Activated T-helper 9 cell treated with anti-CD3 and anti-CD28 coated beads, Interleukin-2, amount 50 U/mL, for 16 hours (primary cell): ENCODE measurements at places on chromosomes 6 and 20.

DNA sequence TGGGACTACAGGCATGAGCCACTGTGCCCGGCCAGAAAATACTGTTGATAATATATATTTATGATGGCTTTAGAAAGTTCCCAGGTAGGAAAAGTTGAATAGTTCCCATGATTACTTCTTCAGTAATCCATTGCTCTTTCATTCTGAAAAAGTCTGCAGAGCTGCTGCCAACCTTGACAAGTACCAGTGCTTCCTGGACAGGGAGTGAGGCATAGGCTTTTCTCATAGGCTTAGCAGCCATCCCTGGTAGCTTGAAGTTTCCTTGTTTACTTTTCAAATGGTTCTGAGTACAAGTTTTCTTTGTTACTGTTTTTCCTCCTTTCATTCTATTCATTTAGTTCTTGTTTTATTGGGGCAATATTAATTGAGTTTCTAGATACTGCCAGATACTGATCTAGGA is 7.8 kb downstream of the RWDD1 start:
- DNase-seq: no peak

DNA sequence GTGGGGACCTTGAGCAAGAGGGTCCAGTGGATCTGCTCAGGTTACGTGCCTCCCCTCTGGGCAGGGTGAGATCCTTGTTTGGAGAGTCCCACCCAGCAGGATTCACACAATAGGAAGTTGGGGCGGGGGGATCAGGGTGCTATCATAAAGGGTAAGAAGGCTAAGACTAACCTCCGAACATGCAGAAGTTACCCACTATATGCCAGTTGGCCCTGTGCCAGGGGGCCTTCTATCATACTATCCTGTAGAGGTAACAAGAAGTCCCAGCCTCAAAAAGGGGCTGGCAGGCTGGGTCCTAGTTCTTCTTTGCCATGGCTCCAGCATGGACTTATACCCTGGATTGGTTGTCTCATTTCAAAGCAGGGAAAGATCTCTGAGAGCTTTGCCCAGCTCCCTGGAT is 94.1 kb downstream of the CDH26 start:
- no peak for DNase-seq

DNA sequence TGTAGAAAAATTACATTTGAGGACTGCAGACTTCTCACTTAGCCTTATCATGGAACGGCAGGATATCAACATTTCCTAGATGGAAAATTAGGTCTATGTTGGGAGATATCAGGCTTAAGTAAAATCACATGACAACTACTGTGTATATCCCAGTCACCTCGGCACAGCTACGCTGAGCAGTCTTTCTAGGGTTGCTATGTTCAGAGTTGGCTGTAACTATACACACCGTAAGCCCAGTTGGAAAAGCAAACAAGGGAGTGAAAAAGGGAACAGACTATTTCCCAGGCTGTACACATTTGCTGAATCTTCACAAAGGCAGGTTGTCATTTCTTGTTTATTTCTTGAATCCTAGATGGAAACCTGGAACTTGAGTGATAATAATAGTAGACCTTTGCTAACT is 80.7 kb upstream of the PTPRK start:
- DNase-seq: no peak

GRCh38 chr20:3894796-3895195 is 5.6 kb downstream of the PANK2 start:
- DNase-seq: no peak

GRCh38 chr6:41687501-41688175 is 47.8 kb downstream of the TFEB start:
- no peak for DNase-seq

- no peak for DNase-seq
These were observed 61.0 kb downstream of the MTFR2 start for GRCh38 chr6:136189104-136189503.

DNA sequence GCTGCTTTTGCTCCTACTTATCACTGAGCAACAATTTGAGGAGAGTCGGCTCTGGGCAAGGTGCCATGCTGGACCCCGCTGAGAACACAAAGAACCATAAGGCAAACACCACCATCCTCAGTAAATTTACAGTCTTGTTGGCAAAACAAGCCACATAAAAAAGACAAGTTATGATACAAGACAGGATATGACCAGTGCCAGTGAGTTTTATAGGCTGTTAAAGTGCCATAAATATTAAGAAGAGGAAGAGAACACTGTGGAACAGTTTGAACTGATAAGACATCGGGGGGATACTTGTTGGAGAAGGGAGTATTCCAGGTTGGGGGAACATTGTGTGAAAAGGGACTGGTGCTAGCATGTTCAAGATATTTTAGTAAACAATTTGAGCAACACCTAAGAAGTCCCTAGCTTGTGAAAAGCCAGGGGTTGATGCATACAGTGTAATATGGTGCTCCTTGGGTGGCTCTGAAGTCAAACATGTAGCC is 25.3 kb upstream of the RIPOR2 start:
- no peak for DNase-seq

GRCh38 chr6:115947966-115948541 is 112.6 kb downstream of the FRK start:
- DNase-seq: no peak

GRCh38 chr20:48523191-48523995 is 304.4 kb downstream of the PREX1 start:
- DNase-seq: no peak

DNA sequence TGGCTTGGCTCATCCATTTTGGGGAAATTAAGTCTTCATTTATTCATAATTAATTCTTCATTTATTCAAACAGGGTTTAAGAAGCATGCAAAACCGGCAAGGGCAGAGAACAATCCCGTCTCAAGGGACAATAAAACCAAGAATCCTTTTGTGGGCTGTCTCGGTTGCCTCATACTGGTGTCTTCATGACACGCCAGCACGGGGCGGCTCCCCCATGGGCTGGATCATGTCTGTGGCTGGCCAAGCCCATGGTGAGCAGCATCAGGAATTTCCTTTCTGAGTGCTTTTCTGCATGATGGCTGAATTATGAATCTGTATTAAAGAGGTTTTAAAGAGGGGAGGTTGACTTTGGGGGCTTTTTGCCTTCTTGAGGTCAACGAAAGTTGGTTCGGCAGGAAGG is 38.3 kb upstream of the DUSP22 start:
- no peak for DNase-seq

DNA sequence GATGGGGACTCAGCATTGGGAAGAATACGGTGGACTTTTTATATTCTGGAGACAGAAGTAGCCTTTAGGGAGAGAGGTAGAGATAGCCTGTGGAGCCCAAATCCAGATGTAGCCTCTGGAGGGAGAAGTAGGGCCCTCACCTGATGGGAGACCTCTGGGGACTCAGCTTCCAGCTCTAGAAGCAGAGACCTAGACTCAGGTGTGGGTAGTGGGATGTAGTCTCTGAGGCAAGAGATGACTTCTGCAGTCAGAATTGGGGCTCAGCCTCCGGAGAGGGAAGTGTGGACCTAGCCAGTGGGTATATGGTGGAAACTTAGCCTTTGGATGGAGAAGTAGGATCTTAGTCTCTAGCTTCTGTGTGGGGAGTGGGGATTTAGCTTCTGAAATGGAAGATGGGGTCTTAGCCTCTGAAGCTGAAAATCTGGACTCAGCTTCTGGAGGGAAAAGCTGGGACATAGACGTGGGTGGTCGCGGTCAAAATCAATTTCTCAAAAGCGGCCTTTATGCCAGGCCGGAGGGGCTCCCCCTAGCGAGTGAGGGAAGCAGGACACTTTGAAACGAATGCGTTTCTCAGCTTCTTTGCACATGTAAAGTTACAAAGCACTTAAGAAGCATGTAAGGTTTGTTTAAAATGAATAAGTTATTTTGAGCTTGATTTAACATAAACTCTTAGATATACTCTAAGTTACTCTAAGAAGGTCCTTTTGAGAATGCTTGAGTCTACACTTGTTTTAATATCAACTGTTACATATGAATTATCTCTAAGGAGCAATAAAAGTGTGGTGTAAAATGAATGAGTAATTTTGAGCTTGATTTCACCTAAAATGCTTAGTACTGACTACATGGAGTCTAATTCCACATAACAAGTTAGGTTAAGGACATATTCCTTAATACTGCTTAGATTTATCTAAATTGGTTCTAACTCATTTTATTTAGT is 12.9 kb upstream of the ZNF343 start:
- peak; percentile 28 for DNase-seq

DNA sequence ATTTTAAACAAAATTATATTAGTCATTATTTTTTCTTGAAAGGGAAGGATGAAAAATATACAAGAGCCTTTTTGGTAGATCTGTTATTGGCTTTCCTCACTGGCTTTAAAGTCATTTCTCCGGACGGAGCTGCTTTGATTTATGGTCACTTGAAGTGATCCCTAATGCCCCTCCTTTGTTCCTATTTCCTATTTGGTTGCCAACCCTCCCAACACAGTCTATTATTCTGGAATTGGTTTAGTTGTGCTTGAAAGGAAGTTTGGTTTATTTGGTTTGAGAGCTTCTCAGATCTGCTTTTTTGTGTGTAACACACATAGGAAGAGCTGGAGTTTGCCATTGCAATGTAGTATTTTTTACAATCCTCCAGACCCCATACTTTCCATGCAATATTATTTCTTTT is 347.9 kb downstream of the RFPL4B start:
- no peak for DNase-seq

DNA sequence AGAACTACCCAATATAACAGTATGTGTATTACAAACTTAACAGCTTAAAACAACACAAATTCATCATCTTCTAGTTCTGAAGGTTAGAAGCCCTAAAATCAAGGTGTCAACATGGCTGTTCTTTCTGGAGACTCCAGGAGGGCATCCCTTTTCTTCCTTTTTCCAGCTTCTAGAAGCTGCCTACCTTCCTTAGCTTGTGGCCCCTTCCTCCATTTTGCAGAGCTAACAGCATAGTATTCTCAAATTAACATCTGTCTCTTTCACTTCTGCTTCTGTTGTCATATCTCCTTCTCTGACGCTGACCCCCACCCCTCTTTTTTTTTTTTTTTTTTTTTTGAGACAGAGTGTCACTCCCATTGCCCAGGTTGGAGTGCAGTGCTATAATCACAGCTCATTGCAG is 52.8 kb upstream of the AKIRIN2 start:
- DNase-seq: no peak

DNA sequence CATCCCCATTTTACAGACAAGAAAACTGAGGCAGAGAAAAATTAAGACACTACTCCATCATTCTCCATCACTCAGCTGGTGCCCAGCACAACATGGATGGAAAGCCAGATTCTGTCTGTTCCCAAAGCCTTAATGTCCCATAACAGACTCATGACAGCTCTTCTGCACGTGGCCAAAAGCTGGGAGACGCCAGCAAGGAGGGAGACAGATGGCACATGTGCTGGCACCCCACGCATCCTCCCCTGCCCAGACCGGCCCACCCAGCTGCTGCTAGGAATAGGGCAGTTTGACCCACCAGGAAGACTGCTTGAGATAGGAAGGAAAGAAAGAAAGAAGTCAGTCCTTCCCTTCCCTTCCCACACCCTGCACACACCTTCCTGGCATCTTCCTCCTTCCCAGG is 96.3 kb downstream of the PREX1 start:
- DNase-seq: no peak

DNA sequence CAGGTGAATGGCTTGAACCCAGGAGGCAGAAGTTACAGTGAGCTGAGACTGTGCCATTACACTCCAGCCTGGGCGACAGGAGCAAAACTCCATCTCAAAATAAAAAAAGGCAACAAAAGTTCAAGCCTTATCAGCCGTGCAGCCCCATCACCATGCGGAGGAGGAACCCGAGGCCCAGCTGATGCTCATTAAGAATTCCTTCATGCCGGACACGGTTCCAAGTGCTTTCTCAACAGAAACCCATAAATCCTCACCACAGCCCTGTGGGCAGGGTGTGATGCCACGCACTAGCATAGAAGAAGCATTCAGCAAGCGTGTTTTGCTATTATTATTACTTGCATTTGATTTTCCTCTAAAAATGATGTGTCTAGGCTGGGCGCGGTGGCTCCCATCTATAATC is 56.3 kb downstream of the PREX1 start:
- DNase-seq: no peak

DNA sequence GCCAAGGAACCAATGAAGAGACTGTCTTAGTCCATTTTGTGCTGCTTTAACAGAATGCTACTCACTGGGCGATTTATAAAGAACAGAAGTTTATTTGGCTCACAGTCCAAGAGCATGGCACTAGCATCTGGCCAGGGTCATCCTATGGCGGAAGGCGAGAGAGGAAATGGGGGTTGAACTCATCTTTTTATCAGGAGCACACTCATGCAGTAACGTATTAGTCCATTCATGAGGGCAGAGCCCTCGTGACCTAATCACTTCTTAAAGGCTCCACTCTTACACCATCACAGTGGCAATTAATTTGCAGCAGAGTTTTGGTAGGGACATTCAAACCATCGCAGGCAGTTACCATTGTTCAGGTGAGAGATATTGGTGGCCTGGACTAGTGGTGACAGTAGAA is 8.5 kb downstream of the ARFGEF2 start:
- no peak for DNase-seq

- DNase-seq: peak; percentile 99
These were observed at the start of gene RMND1 for GRCh38 chr6:151451950-151452749. TSS of gene RMND1 (minus strand) at chr6:151452126. CDS start at chr6:151445811, 6,315 bp downstream.

DNA sequence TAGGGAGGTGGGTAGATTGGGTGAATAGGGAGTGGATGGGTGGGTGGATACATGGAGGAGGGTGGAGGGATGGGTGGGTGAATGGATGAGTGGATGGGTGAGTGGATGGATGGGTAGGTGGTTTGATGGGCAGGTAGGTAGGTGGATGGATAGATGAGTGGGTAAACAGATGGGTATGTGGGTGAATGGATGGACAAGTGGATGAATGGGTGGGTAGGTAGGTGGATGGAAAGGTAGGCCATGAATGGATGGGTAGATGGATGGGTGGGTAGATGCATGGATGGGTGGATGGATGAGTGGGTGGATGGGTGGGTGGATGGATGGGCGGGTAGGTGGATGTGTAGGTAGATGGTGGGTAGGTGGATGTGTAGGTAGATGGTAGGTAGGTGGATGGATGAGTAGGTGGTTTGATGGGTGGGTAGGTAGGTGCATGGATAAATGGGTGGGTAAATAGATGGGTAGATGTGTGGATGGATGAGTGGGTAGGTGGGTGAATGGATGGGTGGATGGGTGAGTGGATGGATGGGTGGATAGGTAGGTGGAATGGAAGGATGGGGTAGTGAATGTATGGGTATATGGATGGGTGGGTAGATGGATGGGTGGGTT is 51.4 kb downstream of the NPEPL1 start:
- DNase-seq: no peak

DNA sequence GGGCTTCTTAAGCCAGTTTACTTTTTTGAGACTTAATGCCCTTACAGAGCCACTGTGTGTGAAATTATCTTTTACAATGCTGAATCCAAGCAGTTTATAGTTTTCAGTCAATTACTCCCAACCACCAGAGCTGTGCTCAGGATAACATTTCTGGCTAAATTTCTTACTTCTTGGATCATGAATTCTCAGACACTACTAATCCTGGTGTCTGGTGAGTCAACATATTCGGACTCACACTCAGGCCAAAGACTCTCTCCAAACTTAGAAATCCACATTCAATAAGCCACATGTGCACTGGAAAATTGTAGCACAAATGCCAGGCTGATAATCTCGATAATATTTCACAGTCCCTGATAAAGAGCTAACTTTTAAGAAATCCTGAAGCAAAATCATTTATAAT is 49.0 kb downstream of the PTPRT start:
- no peak for DNase-seq
